ENCODE measurements at places on chromosomes 1 and 21.

GRCh38 chr1:157312082-157312812 lies 174.1 kb upstream of the ETV3 start:
- no peak for DNase-seq

GRCh38 chr1:41898191-41898713 lies 20.5 kb downstream of the HIVEP3 start:
- DNase-seq: no peak

GRCh38 chr21:45576838-45577737 lies 34.8 kb upstream of the SLC19A1 start:
- no peak for DNase-seq

GRCh38 chr21:18831942-18832676 lies 428.5 kb upstream of the TMPRSS15 start:
- DNase-seq: no peak

DNA sequence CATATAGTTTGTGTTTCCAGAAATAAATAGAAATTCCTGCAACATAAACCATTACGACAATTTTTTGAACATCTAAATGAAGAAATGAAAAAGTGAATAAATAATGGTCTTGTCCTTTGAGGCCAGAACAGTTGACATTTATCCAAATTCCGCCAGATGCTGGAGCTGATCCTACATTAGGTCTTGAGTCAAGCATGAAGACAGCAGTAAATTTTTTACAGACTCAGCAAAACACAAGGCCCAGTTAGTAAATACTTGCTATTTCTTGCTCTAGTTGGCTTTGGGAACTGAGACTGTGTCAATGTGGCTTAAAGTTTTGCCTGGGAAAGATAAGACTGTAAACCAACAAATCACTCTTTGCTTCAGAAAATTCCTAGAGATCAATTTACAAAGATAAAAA lies 540.1 kb upstream of the RGS18 start:
- no peak for DNase-seq

DNA sequence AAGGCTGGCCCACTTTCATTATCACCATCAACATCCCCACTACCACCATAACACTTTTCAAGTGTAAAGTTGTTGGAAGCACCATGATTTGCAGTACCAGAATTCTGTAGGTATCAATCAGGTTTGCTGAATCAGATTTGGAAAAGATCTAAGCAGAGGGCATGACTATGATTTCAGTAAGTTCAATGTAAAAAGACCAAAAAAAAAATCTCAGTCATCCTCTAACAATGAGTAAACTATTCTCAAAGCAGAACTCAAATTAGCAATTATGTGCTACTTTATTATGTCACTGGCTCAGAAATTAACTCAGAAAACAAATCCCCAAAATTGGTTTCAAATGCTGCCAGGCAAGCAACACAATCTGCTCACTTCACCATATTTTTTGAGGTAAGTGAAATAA lies 187.8 kb upstream of the HP1BP3 start:
- no peak for DNase-seq

- no peak for DNase-seq
Observed at GRCh38 chr1:31122101-31122735, 56.7 kb upstream of the PUM1 start.

GRCh38 chr1:202124142-202124541 lies 1.4 kb downstream of the GPR37L1 start:
- DNase-seq: no peak

DNA sequence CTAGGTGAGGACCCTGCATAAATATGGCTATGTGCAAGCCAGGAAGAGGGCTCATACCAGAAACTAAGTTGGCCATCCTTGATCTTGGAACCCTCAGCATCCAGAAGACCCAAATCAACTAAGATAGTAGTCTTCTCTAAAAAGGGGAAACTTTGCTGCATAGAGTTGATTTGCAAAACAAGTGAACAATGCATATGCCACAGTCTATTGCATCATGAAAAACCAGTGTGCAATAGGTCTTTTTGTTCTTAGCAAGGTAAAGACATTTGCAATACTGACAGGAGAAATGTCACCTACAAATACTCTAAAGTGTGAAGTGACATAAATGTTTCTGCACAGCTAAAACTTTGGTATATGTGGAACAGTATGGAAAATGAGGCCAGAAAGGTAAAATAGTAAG lies 2.0 kb upstream of the IFI16 start:
- DNase-seq: no peak

- no peak for DNase-seq
Observed at GRCh38 chr1:221203224-221204054, 324.2 kb downstream of the HLX start.

DNA sequence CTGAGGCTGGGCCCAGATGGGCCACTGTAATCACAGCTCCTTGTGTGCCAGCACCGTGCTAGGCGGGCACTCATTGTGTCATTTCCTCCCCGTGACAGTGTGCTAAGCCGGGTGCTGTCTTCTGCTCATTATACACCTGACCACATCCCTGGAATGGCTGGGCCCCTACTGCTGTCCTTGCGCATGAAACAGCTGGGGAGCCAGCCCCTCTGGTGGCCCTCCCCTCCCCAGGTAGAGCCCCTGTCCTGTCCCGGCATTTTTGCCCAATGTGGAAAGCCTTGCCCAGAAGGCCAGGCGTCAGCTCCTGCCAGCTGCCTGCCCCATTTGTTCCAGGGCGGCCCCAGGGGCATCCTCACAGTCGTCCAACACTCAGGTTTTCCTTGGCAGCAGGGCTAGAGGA lies 107.4 kb upstream of the CASZ1 start:
- no peak for DNase-seq

DNA sequence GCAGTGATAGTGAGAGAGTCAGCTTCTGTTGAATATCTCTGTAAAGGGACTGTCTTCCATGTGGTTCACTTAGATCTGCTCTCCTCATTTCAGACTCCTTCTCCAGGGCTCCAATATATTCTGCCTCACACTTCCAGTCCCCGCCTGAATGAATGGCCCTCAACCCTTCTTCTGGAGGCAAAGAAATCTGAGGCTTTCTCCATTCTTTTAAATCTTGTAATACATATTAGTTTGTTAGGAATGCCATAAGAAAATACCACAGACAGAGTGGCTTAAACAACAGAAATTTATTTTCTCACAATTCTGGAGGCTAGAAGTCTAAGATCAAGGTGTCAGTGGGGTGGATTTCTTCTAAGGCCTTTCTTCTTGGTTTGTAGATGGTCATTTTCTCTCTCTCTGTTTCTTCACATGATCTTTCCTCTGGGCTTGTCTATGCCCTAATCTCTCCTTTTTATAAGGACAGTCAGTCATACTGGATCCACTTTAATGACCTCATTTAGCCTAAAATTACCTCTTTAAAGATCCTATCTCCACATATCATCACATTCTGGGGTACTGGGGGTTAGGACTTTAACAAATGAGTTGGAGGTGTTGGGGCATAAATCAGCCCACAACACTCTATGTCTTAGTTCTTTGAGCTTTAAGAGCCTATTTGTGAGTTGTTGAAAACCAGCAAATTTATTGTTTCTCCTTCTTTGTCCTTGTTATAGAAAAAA lies 128.5 kb upstream of the KCNK2 start:
- DNase-seq: no peak

DNA sequence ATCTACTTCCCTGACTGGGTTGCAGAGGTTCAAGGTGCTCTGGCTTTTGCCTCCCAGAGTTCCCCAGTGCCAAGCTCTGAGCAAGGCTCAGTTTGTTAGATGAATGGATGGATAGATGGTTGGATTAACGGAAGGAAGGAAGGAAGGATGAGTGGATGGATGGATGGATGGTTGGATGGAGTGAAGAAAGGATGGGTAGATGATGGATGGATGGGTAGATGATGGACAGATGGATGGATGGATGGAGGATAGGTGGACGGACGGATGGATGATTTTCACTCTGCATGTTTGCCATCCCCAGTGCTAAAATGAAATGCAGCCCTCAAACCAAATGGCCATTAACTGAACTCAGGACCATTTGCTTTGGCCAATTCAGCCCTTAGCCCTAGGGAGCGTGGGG lies 27.4 kb upstream of the TENT5C start:
- DNase-seq: no peak

DNA sequence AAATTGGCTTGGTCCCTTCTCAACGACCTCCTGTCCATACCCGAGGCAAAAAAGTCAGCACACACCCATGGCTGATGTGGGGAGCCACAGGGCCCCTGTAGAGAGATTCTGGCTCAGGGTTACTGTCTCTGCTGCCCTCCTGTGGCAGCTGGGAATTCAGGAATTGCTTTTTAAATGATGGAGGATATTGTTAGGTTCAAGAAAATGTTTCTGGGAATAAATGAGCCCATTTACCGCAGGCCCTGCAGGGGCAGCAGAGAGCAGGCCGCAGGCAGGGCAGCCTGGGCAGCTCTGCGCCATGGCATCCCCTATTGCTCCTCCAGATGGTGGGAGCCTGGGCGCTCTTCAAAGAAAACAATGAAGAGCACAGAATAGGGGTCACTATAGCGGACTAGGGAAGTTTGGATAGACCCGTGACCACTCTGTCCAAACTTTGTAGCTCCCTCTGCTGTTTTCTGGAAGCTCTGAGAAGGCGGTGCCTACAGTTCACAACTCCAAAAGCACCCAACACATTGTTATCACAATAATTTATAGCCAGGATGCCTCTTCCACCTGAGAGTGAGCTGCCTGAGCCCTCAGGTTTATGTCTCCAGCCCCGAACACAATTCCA lies 201.1 kb downstream of the BACH1 start:
- DNase-seq: no peak

- DNase-seq: no peak
Observed at GRCh38 chr1:230243583-230244353, 176.7 kb downstream of the GALNT2 start.

DNA sequence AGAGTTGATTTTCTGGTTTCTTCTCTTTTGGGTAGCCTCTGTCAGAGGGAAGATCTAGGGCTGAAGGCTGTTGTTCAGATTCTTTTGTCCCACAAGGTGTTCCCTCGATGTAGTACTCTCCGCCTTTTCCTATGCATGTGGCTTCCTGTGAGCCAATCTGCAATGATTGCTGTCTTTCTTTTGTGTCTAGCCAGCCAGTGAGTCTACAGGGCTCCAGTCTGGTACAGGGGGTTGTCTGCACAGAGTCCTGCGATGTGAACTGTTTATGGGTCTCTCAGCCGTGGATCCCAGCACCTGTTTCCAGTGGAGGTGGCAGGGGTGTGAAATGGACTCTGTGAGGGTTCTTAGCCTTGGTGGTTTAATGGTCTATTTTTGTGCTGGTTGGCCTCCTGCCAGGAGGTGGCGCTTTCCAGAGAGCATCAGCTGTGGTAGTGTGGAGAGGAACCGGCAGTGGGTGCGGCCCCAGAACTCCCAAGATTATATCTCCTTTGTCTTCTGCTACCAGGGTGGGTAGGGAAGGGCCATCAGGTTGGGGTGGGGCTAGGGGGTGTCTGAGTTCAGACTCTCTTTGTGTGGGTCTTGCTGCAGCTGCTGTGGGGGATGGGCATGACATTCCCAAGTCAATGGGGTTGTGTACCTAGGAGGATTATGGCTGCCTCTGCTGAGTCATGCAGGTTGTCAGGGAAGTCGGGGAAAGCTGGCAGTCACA lies 81.3 kb upstream of the C21orf91 start:
- no peak for DNase-seq

- DNase-seq: no peak
Observed at GRCh38 chr21:27406300-27407009, 439.6 kb upstream of the ADAMTS5 start.

DNA sequence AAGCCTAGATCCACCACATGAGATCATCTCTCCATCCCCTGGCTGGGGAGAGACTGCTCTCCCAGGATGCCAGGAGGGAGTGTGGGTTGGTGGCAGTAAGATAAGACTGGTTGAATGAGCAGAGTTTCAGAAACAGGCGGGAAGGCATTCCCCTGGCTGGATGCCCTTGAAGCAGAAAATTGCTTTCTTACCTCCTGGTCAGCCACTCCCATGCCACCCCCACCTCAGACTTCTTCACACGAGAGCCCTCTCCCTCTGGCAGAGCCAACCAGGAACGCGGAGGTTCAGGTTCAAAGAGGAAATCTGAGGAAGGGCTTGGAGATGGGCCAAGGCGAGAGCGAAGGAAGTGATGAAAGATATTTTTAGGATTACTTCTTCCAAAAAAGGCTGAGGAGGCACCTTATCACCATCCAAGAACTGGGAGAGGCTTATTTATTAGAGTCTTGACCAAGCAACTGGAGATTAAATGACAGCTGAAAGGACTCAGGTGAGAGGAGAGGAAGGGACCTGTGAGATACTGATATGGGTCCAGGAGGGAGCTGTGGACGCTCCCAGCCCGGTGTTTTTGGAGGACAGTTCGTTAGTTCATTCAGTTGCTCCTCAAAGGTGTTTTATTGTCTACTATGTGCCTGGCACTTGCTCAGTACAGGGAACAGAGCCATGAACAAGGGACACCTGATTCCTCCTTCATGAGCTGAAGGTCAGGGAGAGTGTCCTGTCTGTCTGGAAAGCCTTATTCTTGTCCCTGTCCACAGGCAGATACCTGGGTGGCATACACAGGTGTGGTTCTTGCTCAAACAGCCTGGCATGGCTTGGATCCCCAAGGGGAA lies 18.9 kb upstream of the SLC26A9 start:
- no peak for DNase-seq

GRCh38 chr21:44706706-44707581 lies 4.4 kb downstream of the TSPEAR start:
- DNase-seq: no peak

GRCh38 chr1:209766051-209766450 lies 10.2 kb downstream of the TRAF3IP3 start:
- DNase-seq: no peak

GRCh38 chr1:24920533-24920925 lies 9.5 kb downstream of the RUNX3 start:
- no peak for DNase-seq

DNA sequence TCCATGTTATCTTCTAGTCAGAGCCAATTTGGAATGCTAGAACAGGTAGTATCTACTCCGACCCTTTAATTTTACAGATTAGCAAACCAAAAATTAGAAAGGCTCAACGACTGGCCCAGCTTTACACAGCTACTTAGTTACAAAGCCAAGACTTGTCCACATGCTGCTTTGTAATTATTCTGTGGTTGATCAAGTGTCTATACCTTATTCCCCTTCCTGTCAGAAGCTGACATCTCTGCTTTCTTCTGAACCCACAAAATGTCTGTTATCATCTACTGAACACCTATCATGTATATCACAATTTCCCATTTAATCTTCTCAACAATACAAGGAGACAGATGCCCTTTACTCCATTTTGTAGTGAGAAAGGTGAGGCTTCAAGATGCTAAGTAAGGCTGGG lies 15.6 kb downstream of the TGFBR3 start:
- no peak for DNase-seq

DNA sequence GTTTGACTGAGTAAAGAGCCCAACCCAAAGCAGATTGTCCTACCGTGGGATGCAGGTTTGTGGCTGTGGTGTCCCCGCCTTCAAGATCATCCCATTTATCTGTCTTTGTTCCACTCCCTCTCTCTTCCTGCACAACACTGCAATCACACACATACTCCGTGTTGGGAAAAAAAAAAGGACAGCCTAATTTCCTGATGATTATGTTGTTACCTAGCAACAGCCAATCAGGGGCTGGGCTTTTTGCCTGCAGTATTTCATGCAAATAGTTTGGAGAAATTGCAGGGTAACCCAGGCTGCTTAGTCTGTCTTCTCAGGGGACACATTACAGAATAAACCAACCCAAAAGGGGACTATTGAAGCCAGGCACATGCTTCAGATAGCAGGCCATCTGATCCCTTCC lies 38.3 kb downstream of the PHC2 start:
- no peak for DNase-seq

Measured in cerebellar nuclear complex (tissue), 1 donor.